ENCODE measurements at places on chromosomes 2 and 18.

- no peaks in the 10 kb centered on the region for H3K36me3 ChIP-seq
- H3K4me3 ChIP-seq = no peak overlapping the region
- H3K27me3 ChIP-seq = no peaks in the 10 kb centered on the region
- no peak overlapping the region for H3K27ac ChIP-seq
- peaks cover 13% of the 10 kb centered on the region for H3K4me1 ChIP-seq
- DNase-seq = peak; percentile 61
Measured at GRCh38 chr2:201996006-201996405, 37.6 kb upstream of the FZD7 start.

GRCh38 chr2:146826388-146826787, 1018.4 kb upstream of the ACVR2A start:
- no peaks in the 10 kb centered on the region for H3K36me3 ChIP-seq
- no peak for DNase-seq
- no peak overlapping the region for H3K27ac ChIP-seq
- no peak overlapping the region for H3K4me3 ChIP-seq
- no peaks in the 10 kb centered on the region for H3K27me3 ChIP-seq

DNA sequence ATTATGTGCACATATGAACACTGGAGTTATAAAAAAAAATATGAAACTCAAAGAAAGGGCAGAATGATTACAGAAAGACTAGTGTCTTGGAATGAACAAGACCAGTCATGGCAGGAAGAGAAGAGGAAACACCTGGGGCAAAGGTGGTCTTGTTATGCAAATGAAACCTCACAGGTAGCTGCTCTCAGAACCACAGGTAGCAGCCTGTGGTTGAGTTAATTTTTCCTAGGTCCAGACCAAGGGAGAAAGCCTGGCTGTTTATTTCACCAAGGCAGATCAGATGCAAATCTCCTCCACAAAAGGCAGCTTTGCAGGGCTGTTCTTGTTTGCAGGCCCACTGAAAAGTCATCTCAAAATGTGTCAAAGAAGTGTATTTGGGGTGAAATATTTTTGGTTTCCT, 785.8 kb downstream of the RNF144A start:
- no peak for DNase-seq
- peaks cover 19% of the 10 kb centered on the region for H3K4me1 ChIP-seq
- no peaks in the 10 kb centered on the region for H3K27me3 ChIP-seq
- no peaks in the 10 kb centered on the region for H3K36me3 ChIP-seq
- no peak overlapping the region for H3K27ac ChIP-seq

- H3K4me3 ChIP-seq = no peak overlapping the region
- H3K27ac ChIP-seq = no peak overlapping the region
- no peaks in the 10 kb centered on the region for H3K27me3 ChIP-seq
- H3K4me1 ChIP-seq = no peaks in the 10 kb centered on the region
Measured at GRCh38 chr2:66301767-66302140, 133.2 kb upstream of the MEIS1 start.

GRCh38 chr18:7221424-7222155, 9.3 kb upstream of the LRRC30 start:
- no peaks in the 10 kb centered on the region for H3K36me3 ChIP-seq
- no peak for DNase-seq
- no peak overlapping the region for H3K27ac ChIP-seq
- H3K4me1 ChIP-seq = no peaks in the 10 kb centered on the region
- H3K27me3 ChIP-seq = peaks cover 5% of the 10 kb centered on the region

- no peaks in the 10 kb centered on the region for H3K4me1 ChIP-seq
- H3K27me3 ChIP-seq = no peaks in the 10 kb centered on the region
- DNase-seq = no peak
- H3K36me3 ChIP-seq = peaks cover 94% of the 10 kb centered on the region
- peak overlapping the region; percentile 36 for H3K27ac ChIP-seq
Measured at GRCh38 chr2:99420751-99421299, 69.0 kb downstream of the REV1 start.

DNA sequence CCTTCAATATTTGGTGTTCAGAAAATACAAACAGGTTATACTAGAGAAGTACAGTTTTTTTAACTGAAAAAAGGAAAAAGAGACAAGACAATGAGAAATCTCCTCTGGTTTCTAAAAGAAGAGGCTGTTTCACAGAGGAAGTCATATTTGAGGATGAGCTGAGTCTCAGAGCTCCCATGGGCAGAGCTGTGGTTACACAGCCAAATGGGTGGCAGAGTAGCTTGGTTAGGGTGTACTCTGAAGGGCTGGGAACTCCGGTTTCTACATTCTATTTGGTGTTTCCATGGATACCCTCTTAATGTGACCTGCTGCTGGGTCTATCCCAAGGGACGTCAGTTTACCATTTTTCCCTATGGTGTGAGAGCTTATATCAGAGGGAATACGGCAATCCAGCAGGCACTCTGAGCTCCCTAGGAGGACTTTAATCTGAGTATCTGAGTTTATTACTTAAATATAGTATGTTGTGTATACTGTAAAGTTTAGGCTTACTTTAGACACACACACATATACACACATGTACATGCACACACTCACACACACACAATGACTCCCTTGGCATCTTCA, 74.2 kb downstream of the CYRIA start:
- no peaks in the 10 kb centered on the region for H3K4me1 ChIP-seq
- no peak for DNase-seq
- no peaks in the 10 kb centered on the region for H3K36me3 ChIP-seq
- no peak overlapping the region for H3K27ac ChIP-seq
- H3K27me3 ChIP-seq = no peaks in the 10 kb centered on the region

DNA sequence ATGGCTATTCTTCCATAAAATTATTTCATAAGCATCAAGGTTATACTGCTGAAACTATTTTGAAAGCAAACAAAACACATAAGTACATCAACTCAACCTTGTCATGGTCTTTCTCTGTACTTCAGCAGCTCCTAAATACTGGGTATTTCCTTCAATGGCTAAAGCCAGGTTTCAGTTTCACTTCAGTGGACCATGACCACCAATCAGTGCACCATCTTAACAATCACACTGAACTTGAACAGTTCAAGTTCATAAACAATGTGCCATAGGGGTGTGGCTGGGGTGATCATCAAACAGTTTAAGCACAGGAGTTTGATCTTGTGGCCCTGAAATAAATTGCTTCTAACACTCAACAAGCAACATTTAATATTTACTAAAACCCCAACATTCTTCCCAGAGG, 124.1 kb upstream of the FIGN start:
- no peaks in the 10 kb centered on the region for H3K4me1 ChIP-seq
- H3K27me3 ChIP-seq = no peaks in the 10 kb centered on the region

DNA sequence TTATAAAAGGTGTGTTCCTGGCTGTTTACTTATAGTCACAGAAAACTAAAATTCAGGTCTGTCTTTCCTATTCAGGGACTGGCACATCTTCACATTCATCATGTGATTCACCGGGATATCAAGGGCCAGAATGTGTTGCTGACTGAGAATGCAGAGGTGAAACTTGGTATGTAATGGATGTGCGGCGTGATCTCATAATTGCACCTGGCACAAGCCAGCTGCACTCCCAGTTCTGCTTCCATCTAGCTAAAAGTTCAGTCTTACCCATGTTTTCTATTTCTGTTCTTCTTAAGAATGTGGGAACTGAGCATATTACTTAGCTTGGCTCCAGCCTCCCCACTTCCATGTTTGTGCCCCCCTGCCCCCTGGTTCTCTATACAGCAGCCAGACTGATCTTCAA, 131.9 kb downstream of the MAP4K4 start:
- DNase-seq = no peak

- peak; percentile 71 for DNase-seq
- peaks cover 79% of the 10 kb centered on the region for H3K27me3 ChIP-seq
- no peaks in the 10 kb centered on the region for H3K4me1 ChIP-seq
- no peak overlapping the region for H3K4me3 ChIP-seq
- no peak overlapping the region for H3K27ac ChIP-seq
- H3K36me3 ChIP-seq = no peaks in the 10 kb centered on the region
Measured at GRCh38 chr2:181677912-181678586, 2.3 kb downstream of the NEUROD1 start.

DNA sequence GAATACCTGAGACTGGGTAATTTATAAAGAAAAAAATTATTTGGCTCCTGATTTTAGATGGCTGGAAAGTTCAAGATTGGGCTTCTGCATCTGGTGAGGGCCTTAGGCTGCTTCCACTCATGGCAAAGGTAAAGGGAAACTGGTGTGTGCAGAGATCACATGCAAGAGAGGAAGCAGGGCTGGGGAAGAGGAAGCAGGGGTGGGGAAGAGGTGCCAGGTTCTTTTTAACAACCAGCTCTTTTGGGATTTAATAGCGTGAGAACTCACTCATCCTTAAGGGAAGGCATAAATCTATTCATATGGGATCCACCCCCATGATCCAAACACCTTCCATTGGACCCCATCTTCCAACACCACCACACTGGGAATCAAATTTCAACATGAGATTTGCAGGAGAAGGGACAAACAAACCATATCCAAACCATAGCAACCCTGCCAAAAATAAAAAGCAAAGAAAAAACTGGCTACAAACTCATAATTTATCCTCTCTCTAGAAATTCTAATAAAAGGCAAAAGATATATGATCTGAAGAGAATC, 30.4 kb downstream of the PRKRA start:
- H3K4me3 ChIP-seq = no peak overlapping the region
- H3K36me3 ChIP-seq = peaks cover 8% of the 10 kb centered on the region
- peaks cover 17% of the 10 kb centered on the region for H3K4me1 ChIP-seq
- no peak overlapping the region for H3K27ac ChIP-seq
- DNase-seq = no peak

DNA sequence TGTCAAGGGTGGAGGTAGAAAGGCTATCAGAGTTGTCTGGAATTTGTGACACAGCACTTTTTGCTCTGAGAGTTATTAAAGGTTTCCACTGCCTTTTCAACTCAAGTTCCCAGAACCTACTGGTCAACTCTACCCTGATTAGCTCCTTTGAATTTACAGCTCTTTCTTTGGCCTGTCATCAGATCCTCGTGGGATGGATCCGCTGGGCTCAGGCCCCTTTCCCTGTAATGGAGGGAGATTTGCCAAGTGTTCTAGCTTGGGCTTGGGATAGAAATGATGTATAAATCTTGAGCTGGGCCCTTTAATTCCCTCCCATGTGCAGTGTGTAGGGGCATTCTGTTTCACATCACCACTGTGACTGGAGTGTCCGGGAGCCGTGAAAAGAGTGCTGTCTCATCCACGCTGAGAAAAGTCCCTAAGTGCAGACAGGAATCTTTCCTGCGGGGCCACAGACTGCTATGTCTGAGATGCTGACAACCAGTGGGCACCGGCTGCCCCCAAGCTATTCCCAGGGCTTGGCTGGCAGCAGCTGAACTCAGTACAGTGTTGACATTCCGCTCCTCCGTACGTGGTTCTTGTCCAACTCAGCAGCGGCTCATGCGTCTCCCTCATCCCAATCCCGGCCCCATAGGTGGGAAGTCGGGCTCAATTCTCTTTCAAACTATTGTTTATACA, 46.9 kb upstream of the ARHGAP28 start:
- no peaks in the 10 kb centered on the region for H3K36me3 ChIP-seq
- no peak for DNase-seq

DNA sequence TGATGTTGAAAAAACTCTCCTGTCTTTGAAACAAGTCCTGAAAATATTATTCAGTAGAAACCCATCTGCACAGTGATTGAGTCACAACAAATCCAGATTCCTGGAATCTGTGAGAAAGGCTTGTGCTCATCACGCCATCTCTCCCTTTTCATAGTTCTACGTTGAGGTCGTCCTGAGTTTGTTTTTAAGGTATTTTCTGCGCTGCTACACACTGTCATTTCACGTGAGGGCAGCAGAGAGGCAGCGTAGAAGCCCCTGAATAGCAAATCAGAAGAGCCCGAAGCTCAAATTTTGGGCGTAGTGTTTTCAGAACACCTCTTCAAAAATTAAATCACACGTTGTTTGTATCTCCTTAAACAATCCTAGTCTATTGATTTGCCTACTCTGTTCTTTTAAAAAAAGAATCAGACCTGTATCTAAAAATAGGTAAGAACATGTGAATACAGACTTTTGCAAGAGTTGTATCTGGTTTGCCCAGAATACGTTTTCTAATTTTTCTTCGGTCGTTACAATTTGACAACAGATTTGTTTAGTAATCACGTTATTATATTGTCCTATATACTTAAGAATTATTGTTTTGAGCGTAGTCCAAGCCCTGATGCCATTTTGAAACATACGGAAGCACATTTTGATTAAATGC, 61.6 kb upstream of the SLC38A11 start:
- H3K4me3 ChIP-seq = no peak overlapping the region
- H3K27ac ChIP-seq = no peak overlapping the region
- H3K4me1 ChIP-seq = peaks cover 2% of the 10 kb centered on the region
- no peaks in the 10 kb centered on the region for H3K36me3 ChIP-seq

- no peaks in the 10 kb centered on the region for H3K36me3 ChIP-seq
- peaks cover 12% of the 10 kb centered on the region for H3K4me1 ChIP-seq
- no peak overlapping the region for H3K4me3 ChIP-seq
Measured at GRCh38 chr2:96693286-96694200, 46.3 kb downstream of the LMAN2L start.

DNA sequence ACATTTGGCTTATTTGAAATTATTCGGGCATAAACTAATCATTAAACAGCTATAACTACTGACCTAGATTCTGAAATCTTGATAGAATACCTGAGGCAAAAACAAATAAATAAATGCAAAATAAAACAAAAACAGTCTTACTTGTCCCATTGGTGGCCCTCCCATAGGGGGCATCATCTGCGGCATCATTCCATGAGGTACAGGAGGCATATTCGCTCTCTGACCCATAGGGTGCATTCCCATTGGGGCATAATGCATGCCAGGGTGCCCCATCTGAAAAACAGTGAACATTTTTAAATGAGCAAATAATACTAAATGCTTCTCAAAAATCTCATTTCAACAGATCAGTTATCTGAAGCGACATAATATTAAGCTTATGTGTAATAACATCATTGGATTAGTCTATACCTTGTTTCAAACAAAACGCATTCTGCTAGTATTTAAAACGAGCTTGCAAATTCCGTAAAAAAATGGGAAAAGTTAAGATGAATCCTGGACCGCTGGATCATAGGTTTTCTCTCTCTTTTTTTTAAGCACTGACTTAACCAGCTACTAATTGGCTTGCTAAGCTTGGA, 1.3 kb downstream of the PRPF40A start:
- H3K27me3 ChIP-seq = no peaks in the 10 kb centered on the region
- peaks cover 51% of the 10 kb centered on the region for H3K36me3 ChIP-seq
- peak overlapping the region; percentile 80 for H3K4me3 ChIP-seq
- peaks cover 10% of the 10 kb centered on the region for H3K4me1 ChIP-seq
- peak overlapping the region; percentile 84 for H3K27ac ChIP-seq
- no peak for DNase-seq
